ENCODE measurements at places on chromosomes 4 and X.

DNA sequence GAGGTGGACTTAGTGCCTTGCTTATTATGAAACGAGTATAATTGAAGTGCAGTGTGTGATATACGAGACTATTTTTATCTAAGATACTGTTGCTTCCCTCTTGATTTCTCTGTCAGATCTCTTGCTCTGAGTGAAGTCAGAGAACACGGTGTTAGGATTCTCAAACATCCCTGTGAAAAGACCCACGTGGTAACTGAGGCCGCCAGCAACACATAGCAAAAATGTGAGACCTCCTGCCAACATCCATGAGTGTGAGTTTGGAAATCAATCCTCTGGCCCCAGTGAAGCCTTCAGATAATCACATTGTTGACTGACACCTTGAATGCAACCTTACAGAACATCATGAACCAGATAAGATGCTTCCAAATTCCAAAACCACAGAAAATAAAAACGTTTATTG, 954.4 kb downstream of the FAT4 start:
- no peak for ATAC-seq

DNA sequence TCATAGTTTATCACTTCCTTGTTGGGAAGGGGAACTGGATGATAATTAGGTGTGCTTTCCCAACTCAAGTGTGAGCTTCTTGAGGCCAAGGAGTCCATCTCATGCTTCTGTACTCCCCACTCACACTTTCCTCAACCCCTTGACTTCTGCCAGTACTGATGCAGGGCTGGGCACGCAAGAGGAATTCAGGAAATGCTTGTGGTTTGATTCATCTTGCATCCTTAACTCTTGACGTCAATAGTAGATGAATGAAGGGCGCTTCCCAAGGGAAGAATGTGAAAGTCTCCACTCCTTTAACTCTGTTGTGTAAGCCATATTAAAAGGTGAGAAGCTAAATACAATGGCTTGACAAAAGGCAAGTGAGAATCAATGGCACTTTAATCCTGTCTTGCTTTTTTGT, 101.8 kb downstream of the AGTR2 start:
- ATAC-seq = peak; percentile 38

DNA sequence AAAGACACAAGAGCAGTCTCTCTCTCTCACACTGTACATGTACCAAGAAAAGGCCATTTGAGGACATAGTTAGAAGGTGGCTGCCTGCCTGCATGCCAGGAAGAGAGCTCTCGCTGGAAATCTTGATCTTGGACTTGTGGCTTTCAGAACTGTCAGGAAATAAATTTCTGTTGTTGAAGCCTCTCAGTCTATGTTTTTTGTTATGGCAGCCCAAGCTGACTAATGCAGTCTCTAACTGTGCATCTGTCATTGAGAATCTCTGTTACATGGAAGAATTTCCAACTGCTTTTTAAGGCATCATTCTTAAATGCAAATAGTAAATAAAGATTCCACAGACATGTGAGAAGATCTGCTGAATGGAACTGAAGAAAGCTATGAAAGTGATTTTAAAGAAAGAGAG, 198.3 kb downstream of the PCDH10 start:
- no peak for ATAC-seq

DNA sequence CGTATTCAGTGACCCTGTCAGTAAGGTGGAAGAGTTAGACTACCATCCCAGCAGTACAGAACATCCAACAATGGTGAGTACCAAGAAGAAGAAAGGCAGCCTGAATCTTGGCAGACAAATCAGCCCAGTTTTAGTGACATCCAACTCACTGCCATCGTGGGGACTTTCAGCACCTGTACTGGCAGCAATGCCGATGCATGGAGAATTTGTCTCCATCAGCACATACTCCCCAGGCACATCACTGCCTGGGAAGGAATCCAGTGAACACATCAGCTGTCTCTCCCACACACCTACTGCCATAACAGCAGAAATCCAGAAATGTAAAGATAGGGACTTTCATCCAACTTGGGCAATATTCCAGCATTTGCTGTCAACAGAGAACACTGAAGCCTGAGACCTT, 29.8 kb downstream of the PTCHD1 start:
- no peak for ATAC-seq

GRCh38 chr4:3816256-3816825, 50.2 kb downstream of the ADRA2C start:
- no peak for ATAC-seq

DNA sequence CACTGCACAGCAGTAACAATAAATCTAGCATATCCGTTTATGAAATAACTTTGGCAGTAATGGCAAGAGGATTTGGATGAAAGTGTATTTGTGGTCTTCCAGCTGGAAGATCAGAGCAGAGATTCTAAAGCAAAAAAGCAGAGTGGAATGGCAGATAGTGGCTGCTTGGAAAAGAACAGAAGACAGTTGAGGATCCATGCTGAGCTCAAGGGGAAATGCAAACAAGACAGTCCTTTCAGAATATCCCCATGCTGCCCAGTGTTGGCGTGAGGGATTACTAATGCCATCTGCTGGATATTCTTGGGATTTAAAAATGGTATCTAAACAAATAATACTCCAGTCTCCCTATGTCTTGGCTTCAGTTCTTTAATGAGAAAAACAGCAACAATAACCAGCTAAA, 629.1 kb upstream of the ATOH1 start:
- ATAC-seq = peak; percentile 95

DNA sequence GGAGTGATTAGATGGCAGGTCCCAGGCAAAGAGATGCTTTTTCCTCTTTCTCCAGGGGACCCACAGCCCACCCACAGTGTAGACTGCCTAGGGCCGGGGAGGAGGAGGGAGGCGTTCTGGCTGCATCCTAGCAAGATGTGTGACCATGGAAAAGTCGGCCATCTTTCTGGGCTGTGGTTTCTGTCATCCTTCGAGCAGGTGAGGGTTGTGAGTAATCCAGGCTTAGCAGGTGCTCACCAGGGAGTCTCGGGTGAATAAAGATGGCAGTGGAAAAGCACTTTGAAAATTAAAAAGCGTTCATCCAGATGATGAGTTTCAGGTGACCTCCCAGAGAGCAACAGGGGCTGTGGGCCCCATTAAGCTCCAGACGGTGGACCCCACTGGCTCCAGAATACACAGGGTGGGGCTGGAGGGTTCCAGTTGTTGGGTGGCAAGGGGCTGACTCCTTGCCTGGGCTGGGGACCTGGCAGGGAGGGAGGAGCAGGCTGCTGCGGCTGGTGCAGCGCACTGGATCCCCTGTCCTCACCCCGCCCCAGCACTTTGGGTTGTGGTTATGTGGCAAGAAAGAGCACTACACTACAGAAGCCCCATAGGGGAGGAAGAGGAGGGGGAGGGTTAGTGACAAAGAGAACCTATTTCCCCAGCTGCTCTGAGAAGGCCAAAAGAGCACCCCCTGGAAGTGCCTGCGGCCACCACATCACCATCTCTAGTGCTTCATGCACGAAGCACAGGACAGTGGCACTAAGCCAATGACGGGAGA, 23.7 kb downstream of the ELF4 start:
- no peak for ATAC-seq

GRCh38 chr4:123469245-123469644, 72.7 kb downstream of the SPRY1 start:
- peak; percentile 35 for ATAC-seq
